Spleen (tissue), 13 donors: ENCODE measurements at places on chromosomes 3 and 15. TPM values are rescaled to one million over a fixed set of nuclear protein-coding genes. Genes with fewer than 3 reads are reported as not detected.

TAGLN3 gene
- total RNA-seq = not detected

GOLGA6B gene
- total RNA-seq = not detected

DNA sequence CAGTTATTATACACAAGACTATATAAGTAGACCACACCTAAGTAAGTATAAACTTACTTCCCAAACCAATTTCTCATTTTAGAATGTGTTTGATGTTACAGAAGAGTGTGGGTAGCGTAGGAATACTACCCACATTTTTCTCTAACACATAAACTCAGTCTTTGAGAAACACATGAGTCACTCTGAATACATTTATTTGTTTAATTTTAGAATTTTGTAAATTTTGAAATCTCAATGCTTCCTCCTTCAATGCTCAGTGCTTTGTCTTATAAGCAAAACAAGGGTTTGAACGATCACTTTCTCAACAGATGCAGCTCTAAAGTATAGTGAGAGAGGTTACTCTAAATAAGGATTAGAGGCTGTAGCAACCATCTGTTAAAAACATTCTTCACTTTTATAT, 700.8 kb downstream of the SI start:
- no peaks in the 10 kb centered on the region for H3K27me3 ChIP-seq
- no peak for DNase-seq

- H3K4me1 ChIP-seq = no peaks in the 10 kb centered on the region
- DNase-seq = no peak
- H3K27me3 ChIP-seq = no peaks in the 10 kb centered on the region
- no peak overlapping the region for H3K4me3 ChIP-seq
These were observed 115.4 kb downstream of the MYLK start for GRCh38 chr3:123768480-123769355.

DNA sequence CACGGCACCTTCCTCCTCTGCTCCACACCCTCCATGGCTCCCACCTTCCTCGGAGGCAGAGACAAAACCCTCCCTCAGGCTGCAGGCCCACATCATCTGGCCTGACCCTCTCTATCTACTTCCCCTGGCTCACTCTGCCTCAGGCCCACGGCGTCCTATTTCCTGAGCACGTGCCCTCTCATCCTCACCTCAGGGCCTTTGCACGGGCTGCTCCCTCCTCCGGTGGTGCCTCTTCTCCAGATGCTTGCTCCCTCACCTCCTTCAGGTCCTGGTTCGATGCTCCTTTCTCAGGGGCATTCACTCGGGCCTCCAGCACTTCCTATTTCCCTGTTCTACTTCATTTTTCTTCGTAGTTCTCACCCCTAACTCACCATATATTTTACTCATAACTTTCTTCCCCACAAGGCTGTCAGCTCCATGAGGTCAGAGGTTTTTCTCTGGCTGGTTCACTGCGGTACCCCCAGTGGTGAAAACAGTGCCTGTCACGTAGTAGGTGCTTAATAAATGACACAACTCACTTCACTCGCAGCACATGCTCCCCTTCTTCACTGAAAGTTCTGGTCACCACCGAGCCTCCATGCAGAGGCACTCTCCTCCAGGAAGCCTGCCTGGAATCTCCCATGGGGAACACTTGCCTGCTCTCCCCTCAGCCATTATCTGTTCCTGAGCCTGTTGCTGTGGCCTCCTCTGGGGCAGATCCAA, 130.7 kb downstream of the WNT7A start:
- no peak overlapping the region for H3K27ac ChIP-seq
- H3K4me1 ChIP-seq = no peaks in the 10 kb centered on the region
- no peaks in the 10 kb centered on the region for H3K27me3 ChIP-seq
- DNase-seq = no peak
- H3K4me3 ChIP-seq = no peak overlapping the region

DNA sequence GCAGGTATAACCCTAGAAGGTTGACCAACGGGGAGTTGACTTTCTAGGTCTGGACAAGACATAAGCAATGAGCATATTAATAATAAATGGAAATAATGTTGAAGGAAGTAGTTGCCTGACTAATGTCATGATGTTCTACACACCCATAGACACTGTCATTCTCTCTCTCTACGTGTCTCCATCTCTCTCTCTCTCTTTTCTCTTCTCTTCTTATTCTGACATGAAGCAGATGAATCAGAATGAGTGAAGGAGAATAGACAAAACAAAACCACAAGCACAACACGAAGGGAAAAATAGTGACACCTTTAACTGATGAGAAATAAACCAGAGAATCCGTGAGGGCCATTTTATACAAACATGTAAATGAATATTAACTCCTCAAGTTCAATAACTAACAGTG, 26.7 kb upstream of the CCDC80 start:
- H3K4me3 ChIP-seq = no peak overlapping the region
- no peak for DNase-seq
- H3K36me3 ChIP-seq = no peaks in the 10 kb centered on the region

DNA sequence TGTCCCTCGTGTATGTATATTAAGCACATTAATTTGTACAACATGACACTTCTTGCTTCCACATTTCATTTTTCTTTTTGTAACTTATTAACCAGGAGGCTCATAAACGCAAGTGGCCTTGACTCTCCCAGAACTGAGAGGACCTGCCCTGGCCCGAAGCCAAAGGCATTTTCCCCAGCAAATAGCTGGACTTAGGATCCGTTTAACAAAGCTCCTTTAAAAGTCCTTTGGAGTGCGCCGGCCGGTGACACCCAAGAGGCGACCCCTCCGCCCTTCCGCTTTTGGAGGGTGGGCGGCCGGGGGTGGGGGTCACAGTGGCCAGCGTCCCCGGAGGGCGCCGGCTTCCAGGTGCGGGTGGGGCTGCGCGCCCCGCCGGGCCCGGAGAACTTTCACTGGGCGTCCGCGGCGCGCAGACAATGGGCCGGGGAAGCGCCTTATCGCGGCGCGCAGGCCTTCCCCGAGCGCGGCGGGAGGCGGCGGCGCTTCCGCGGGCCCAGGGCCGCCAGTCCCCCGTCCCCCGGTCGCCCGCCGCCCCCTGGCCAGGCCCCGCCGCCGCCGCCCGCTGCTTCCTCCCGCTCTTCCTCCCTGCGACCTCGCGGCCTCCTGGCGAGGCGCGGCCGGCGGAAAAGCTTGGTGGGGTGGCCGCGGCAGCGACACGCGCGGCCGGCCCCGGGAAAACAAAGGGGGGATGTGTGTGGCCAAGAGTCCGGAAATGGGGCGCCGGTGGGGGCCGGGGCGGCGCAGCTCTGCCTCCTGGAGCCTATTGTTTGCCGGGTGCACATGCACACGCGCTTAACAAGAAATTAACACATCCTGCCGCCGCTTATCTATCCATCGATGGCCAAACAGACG, 613.4 kb downstream of the MCTP2 start:
- H3K4me1 ChIP-seq = peaks cover 13% of the 10 kb centered on the region
- no peak overlapping the region for H3K4me3 ChIP-seq
- peaks cover 32% of the 10 kb centered on the region for H3K27me3 ChIP-seq
- peak overlapping the region; percentile 79 for H3K27ac ChIP-seq
